ENCODE measurements at places on chromosomes 11 and 22.

DNA sequence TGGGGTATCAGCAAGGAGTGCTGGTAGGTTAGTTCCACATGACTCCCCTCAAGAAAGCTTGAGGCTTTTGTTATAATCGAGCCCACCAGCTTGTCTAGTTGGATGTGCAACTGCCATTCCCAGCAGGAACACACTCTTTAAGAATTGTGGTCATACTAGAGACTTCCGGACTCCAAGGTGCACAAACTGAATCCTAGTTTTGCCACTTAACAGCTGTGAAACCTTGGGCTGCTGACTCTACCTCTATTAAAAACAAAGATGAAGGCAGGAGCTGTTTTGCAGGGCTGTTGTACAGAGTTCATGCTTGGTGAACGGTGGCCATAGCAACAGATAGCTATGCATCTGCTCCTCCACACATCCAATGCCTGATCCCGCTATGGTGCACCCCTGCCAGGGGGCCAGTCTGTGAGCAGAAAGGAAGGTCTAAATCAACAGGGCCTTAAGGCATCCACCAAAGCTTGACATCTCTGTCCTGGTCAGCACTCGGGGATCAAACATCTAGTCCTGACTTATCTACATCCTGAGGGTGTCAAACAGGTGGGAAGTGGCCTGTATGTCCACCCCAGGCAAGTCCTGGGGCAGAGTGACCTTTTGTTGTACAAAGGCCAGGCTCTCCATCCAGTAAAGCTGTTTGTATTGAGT is 36.4 kb downstream of the DKK3 start:
- DNase-seq = peak; percentile 4

DNA sequence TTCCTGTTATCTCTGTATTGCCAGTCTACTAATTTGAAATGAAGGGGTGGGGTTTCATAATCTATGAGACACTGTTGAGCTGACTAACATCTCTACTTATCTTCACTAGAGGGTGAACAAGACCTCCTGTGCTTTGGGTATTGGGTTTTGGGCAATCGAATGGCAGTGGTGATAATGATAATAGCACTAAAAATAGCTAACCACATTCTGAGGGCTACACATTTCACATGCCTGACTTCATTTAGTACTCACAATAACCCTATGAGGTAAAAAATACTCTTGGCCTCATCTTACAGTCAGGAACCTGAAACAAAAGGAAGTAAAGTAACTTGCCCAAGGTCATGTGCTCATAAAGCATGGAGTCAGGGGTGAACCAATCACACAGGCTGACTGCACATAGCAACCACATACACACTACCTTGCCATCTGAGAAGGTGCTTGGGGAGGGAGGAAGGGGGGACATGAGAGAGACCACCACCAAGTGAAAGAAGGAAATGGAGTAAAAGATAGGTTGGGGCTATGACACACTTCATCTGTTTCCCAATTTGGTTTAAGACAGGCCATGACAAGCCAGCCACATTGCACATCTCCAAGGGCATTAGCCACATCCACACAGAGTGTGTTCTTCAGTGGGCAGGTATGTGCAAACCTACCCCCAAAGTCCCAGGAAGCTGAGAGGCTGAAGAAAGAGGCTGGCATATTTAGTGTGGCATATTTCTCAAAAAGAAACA is 387.6 kb upstream of the DDI1 start:
- DNase-seq = no peak

GRCh38 chr22:19859861-19860510 is 5.3 kb upstream of the GNB1L start:
- DNase-seq = no peak

- no peak for DNase-seq
These were observed 4.0 kb downstream of the OOSP4A start for GRCh38 chr11:59967677-59968394.

DNA sequence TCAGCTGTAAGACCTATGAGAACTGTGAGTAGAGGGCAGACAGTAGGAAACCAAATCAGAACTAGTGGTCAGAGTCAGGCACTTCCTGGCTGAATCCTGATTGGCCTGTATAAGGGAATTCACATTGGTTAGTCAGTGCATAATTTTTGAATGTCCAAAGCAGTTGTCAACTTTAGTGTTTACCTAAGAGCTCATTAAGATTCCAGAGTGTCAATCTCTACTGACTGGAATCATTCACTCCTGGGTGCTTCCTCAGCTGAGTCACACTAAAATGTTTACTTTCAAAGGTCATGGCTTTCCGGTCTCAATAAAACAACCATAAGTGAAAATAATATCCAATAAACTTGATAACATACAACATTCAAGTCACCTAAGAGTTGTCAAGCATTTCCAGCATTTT is 306.1 kb downstream of the C11orf87 start:
- no peak for DNase-seq

DNA sequence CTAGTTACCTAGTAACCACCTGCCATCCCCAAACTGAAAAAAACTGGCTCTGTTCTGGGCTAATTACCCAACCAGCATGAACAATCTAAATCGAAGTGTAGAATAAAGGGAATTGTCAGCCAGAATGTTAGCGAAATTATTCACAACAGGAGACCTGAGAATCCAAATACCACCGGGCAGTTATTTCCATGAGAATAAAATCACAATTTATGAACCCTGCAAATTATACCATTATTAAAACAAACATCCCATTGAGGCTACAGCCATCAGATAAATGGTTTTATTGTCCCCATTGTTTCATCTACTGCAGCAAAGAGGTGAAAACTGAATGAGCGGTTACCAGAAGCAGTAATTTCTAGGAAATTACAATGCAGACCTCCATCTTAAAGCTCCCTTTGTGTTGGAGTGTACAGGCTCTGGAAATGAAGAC is 21.7 kb downstream of the FAM168A start:
- DNase-seq = no peak

- no peak for DNase-seq
These were observed 106.7 kb downstream of the MORC2 start for GRCh38 chr22:30861688-30862552.

- DNase-seq = no peak
These were observed 2.7 kb downstream of the PELI3 start for GRCh38 chr11:66469441-66469840.

DNA sequence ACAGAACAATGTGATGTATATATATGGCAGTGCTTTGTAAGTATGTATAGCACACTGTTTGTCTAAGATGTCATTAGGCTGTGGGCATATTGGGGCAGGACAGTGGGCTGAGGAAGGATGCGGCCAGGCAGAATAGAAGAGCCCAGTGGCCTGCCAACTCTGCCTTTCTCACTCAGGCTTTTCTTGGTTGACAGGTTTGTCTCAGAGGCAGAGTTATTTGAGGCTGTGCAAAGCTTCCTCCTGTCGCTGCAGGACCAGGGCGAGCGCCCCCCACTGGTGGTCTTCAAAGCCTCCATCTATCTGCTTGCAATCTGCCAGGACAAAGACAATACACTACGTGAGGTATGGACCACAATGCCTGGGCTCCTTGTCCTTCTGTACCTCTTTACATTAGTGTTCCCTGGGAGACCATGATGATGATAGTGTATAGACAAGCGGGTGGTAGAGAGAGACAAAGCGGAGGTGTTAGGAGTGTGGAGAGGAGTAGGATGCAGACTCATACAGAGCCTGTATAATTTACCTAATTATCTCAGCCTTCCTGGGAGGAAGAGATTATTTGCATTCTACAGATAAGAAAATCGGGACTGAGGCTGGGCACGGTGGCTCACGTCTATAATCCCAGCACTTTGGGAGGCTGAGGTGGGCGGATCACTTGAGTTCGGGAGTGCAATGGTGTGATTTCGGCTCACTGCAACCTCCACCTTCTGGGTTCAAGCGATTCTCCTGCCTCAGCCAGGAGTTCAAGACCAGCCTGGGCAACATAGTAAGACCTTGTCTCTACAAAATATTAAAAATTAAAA is 37.3 kb upstream of the CCDC134 start:
- DNase-seq = peak; percentile 81

DNA sequence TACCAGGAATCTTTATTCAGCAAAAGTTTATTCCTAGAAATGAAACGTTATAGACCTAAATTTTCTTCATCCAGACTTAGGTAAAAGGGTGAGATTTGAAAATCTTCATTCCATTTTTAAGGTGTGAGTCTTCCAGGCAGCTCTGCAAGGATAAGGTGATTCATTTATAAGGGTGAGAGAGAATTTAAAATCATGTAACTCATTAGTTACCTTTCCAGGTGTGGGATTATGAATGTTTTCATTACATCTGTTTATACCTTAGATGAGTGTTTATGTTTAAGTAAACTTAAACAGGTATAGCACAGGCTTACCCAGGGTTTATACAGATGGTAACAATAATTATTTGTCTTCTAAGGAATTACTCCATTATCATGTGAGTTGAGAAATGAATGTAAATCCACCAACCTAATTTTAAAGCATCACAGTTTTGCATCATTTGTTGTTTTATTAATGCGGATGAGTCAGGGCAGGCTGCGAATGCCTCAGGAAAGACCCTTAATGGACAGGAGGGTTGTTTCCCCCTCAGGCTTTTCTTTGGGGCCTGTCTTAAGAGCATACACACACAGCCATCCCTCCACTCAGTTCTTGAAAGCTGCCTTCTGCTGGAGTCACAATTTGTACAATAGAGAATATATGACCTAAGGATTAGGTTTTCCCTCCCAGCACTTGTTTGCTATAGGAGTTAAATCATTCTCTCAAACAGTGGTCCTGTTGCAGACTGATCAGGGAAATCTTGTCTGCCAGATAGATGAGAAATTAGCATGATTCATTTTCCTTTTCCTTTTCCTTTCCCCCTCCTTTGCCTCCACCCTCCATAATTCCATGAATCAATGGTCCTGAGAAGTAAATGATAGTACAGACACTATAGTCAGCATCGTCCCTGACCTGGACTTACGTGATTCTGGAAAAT is 3.0 kb downstream of the PRSS23 start:
- DNase-seq = no peak

DNA sequence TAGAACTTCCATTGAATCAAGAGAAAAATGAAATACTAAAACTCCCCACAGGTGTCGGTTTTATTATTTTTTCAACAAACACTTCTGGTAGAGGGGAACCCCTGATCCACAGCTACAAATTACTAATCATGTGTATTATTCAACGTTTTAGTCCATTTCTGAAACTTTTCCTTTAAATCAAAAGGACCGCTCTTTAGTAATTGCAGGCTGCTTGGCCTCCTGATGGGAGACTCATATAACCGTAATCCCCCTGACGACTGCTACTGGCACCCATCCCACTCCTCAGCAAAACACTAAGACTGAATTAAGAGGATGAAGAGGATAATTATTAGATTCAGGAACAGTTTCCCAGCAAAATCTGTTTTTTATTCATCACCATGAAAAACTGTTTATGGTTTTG is 46.4 kb downstream of the PAX6 start:
- DNase-seq = peak; percentile 78

DNA sequence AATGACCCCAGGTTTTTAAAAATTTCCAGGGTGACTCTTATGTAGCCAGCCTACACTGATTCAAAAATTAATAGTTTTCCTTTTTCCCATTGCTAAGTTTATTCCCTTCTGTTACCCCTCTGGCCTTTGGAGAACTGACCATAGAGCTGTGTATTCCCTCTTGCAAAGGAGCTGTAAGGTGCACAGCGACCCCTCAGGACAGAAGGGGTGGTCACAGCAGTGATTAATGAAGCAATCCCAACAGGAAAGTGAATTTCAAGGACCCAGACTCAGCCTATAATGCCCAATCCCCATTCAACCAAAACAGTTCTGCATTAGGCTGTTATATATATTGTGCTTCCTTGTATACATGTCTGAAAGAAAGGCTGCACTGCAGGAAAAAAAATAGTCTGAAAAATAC is 147.1 kb downstream of the WT1 start:
- DNase-seq = peak; percentile 13

GRCh38 chr22:39617342-39617741 is 46.8 kb downstream of the CACNA1I start:
- no peak for DNase-seq

GRCh38 chr11:9069256-9069655 is 22.1 kb downstream of the SCUBE2 start:
- no peak for DNase-seq

DNA sequence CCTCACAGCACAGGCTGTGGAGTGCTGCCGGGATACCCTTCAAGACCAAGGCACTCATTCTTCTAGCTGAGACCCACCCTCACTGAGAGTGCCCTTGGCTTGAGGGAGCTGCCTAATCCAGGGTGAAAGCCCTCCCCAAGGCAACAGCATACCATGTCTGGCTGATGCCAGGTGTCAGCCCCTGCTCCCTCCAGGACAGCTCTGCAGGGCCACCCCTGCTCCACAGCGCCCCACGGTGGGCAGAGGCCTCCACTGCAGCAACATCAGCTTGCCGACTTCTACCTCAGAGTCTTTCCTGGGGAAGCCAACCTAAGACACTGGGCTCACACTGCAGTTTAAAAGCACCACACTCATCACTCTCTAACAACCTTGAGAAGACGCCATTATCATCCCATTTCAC is 29.0 kb downstream of the TTLL1 start:
- peak; percentile 69 for DNase-seq

GRCh38 chr11:120766318-120766717 is 254.8 kb downstream of the GRIK4 start:
- DNase-seq = no peak

DNA sequence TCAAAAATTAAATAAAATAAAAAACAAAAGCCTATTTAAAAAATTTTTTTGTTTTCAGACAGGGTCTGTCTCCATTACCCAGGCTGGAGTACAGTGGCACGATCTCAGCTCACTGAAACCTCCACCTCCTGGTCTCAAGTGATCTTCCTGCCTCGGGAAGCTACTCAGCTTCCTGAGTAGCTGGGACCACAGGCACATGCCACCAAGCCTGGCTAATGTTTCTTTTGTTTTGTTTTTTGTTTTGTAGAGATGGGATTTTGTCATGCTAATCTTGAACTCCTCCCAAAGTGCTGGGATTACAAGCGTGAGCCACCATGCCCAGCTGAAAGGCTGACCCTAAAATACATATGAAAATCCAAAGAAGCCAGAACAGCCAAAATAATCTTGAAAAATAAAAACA is 20.4 kb upstream of the L3MBTL2 start:
- DNase-seq = no peak

DNA sequence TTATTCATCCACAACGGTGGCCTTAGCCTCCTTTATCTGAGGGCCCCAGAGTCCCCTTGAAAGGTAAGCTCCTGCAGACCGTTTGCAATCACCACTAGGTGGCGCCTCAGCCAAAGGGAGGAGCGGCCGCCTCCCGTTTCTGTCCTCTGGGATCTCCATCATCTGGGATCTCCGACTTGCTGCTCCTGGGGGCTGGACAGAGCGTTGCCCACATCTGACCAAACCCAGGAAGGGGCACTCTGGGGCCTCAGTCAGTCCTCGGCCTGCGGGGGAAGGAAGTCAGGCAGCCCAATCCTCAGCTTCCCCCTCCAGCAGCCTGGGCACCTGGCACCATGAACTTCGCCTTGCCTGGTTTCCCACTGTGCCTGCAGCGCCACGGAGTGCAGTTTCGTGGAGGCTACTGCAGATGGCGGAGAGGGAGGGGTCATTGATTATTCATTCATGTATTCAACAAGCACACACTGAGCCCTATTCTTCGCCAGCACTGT is 23.5 kb downstream of the TP53I11 start:
- peak; percentile 89 for DNase-seq

GRCh38 chr22:20243537-20244249 is 24.4 kb downstream of the RTN4R start:
- DNase-seq = peak; percentile 84
